ENCODE measurements at places on chromosomes 4 and X.

- no peak for DNase-seq
Observed at GRCh38 chrX:109624641-109625616, at the start of gene KCNE5. Gene KCNE5 (minus strand): TSS chrX:109625172. CDS start chrX:109625020, 152 bp downstream.

DNA sequence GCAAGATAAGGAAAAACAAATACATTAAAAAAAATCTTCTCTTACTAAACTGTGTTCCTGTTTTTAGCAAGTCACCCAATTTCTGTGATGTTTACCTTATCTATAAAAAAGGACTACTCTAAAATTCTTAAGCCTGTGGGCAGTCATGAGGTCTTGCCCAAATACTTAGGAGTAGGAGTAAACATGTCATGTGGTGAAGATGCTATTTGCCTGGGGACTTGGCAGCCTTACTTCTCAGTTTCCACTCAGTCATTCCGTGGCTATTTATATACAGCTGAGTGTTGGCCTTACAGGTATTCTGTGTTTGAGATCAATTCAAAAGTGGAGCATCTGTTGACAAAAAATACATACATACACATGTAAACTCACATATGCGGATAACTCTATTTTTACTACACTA is 89.9 kb upstream of the TLR2 start:
- no peak for DNase-seq

DNA sequence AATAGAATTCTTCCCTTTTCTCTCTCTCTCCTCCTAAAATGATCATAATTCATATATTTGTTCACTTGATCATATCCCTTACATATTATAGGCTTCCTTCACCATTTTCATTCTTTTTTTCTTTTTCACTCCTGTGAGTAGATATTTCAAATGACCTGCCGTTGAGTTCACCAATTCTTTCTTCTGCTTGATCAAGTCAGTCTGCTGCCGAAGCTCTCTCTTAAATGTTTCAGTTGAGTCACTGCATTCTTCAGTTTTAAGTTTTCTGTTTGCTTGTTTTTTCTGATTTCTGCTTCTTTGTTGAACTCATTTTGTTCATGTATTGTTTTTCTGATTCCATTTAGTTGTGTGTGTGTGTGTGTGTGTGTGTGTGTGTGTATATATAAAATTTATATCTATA is 354.3 kb downstream of the GPAT3 start:
- no peak for DNase-seq

GRCh38 chr4:93319041-93319440 is 509.5 kb upstream of the ATOH1 start:
- no peak for DNase-seq

- DNase-seq, result no peak
Observed at GRCh38 chr4:85005865-85006377, 39.4 kb upstream of the WDFY3 start.

DNA sequence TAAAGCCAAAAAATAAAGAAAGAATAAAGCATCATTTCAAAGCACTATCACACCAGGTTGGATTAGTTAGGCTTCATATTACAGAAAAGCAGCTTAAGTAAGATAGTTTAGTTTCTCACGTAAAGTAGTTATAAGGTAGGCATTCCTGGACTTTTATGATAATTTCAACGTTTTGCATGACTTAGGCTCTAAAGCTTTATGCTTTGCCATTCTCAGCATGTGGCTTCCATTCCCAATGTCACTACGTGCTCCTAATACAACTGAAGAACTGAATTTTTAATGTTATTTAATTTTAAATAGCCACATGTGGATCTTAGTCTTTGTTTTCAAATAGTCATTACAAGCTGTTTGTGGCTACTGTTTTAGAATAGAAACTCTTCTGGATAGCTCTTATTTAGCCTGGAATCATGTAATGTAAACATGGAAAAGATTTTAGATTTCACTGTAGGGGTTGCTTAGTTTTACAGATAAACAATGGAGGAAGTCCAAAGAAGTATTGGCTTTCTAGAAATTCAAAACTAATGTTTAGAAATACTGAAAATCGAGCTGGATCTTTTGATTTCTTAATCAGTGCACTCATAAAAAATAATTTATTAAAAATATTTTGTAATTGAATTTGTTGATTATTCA is 710.0 kb downstream of the IL1RAPL1 start:
- DNase-seq, result no peak

DNA sequence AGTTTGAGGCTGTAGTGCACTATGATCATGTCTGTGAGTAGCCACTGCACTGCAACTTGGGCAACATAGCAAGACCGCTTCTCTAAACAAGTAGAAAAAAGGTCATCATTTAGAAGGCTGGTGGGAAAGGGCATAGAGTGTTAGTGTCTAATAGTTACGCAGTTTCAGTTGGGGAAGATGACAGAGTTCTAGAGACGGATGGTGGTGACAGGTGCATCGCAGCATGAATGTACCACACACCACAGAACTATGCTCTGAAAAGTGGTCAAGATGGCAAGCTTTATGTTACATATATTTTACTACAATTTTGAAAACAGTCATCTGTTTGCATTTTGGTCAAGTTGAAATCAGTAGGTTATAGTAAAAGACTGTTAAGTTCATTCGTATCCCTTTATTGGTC is 23.7 kb upstream of the CLDN34 start:
- no peak for DNase-seq

DNA sequence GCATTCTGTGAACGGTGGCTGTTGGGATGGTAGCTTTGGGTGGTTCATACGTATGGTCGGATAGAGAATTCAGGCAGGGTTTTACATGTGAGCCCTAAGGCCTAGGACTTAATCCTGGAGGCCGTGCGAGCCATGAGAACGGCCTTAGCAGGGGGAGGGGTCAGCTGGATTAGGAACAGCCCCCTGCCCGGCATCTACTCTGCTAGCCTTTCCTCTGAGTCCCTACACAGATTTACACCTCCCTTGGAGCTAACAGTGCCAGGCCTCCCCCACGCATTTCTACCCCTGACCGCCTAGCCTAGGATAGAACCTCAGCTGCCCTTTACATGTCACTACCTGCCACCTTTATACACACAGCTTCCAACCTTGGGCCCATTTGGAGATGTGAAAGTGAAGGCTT is 7.1 kb downstream of the PRAF2 start:
- no peak for DNase-seq

GRCh38 chr4:184114431-184114830 is 103.2 kb downstream of the ENPP6 start:
- no peak for DNase-seq

- no peak for DNase-seq
Observed at GRCh38 chr4:32589853-32590252, 1869.7 kb downstream of the PCDH7 start.

DNA sequence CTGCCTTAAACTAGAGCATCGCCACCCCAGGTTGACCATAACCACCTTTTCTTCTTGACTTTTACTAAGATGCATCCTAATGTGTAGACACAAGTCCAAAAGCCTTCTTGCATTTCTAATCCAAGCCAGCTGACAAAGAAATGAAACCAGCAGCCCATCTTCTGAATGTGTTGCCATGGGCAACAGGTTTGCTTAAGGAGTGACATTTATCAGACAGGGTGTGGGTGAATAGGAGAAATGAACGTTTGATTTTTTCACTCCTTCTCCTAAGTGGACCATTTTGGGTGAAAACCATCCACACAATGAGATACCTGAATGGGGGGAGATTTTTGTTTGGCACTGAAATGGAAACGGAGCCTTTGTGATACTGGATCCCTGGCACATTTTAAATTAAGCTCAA is 72.7 kb upstream of the C4orf50 start:
- DNase-seq, result no peak

GRCh38 chr4:126338548-126338947 is 1023.8 kb downstream of the FAT4 start:
- DNase-seq, result no peak

- DNase-seq, result no peak
Observed at GRCh38 chr4:57151481-57151880, 41.3 kb upstream of the IGFBP7 start.

DNA sequence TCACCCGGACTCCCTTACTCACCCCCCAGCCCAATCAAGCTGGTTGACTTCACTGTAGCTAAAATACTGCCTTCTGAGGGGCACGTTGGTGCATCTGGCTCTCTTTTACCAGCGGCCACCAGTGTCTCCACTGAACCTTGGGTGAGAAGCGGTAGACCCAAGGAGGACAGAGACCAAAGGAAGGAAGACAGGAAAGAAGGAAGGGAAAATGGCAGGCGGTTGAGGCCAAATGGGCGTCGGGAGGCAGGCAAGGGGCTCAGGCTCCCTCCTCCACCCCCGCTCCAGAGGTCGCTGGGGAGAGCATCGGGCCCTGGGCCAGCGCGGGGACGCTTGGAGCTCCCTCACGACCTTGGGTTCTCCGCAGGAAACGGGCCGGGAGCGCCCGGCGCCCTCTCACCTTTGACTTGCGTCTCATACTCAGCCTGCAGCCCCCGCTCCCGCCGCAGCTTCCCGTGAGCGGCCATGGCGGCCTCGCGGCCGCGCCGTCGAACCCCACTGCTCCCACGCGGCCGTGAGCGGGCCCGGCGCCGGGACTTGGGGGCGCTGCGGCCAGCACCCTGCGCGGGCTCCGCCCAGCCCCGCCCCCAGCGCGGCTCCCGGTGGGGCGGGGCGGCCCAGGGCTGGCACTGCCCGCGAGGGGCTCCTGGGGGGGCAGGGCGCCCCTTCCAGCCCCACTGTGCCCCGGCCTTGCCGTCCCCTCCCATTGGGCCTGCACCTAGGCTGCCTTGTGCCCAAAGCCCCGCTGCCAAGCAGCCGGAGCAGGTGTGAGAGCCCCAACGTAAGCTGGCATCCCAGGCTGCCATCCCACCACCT is at the start of gene ARHGAP4:
ARHGAP4 (minus strand) TSS at position 526 of the 813 bp plus-strand sequence; CDS start at position 464, 62 bp downstream.
- DNase-seq, result no peak

DNA sequence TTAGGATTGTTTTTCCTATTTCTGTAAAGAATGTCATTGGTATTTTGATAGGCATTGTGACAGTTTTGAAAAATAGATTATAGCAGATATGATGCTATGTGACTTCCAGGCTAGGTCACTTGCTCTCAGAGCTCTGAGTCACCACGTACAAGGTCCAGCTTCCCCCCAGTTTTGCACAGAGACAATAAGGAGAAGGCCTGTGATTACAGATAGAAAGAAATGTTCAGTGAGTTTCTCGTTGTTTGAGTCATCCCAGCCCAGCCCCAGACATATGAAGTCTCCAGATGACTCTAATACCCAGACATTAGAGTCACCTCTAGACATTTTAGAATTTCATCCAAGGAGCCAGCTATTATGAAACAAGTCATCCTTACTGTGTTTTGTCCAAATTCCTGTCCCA is 57.2 kb downstream of the MFAP3L start:
- no peak for DNase-seq

DNA sequence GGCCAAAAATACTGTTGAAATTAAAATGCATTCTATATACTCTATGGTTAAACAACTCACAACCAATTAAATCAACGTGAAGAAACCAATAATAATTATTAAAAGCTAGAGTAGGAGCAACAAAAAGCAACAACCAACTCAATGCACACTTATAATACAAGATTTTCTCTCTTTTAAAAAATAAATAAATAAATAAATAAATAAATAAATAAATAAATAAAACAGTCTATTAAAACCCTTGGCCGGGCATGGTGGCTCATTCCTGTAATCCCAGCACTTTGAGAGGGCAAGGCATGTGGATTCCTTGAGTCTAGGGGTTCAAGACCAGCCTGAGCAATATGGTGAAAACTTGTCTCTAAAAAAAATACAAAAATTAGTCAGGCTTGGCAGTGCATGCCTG is 62.7 kb downstream of the ENOX2 start:
- no peak for DNase-seq

GRCh38 chrX:38260231-38260630 is 39.6 kb upstream of the SRPX start:
- DNase-seq, result no peak

DNA sequence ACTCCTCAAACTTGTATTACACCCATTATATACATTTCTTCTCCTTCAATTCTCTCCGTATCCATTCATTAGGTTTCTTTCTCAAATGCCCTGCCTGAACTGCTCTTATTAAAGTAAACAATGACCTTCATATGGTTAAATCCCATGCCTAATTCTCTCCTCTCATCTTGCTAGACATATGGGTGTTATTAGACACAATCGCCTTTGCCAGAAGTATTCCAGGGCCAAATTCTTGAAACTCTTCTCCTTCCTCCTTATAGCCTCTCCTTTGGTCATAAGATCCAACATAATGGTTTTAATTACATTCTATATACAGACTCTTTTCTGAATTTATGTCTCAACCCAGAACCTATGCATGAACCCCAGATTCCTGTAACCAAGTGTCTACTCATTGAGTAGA is 4.8 kb downstream of the ANXA10 start:
- DNase-seq, result no peak

DNA sequence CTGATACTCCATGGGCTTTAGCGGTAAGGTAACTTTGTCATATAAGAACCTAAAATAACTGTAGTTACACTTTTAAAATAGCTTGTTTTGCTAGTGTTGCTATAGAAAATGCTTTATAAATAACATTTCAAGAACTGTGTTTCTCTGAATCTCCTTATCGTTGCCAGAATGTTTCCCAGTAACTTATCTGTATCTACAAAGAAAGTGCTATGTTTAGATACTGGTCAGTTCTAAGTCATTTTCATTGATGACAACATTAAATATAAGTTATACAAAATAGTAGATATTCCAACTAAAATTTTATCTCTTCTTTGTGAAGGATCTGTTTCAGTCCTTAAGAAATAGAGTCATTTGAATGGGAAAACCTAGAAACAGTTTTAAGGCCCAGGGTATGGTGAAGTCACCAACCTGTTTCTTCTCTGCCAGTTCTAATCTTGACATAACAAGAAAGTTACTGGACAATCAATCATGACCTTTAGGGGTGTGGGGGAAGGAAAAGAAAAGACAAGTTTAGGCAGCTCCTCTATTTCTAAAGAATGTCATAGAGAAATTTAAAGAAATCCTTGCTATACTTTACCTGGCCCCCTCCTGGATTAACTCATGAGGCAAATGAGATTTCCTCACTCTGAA is 425.9 kb downstream of the RPA4 start:
- no peak for DNase-seq

DNA sequence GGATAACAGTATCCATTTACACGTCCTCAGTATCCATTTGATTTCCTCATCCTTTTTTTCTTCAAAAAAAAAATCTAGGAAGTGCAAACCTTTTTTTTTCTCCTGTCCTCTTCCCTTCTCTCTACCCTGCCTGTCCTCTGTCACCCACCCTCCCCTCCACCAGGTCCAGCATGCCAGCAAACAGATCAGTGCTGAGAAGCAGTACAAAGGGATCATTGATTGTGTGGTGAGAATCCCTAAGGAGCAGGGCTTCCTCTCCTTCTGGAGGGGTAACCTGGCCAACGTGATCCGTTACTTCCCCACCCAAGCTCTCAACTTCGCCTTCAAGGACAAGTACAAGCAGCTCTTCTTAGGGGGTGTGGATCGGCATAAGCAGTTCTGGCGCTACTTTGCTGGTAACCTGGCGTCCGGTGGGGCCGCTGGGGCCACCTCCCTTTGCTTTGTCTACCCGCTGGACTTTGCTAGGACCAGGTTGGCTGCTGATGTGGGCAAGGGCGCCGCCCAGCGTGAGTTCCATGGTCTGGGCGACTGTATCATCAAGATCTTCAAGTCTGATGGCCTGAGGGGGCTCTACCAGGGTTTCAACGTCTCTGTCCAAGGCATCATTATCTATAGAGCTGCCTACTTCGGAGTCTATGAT is 1.7 kb downstream of the SLC25A4 start:
- DNase-seq, result no peak
